ENCODE measurements at places on chromosomes 16 and 17. TPM values are rescaled to one million over a fixed set of nuclear protein-coding genes. Genes with fewer than 3 reads are reported as not detected.

DNA sequence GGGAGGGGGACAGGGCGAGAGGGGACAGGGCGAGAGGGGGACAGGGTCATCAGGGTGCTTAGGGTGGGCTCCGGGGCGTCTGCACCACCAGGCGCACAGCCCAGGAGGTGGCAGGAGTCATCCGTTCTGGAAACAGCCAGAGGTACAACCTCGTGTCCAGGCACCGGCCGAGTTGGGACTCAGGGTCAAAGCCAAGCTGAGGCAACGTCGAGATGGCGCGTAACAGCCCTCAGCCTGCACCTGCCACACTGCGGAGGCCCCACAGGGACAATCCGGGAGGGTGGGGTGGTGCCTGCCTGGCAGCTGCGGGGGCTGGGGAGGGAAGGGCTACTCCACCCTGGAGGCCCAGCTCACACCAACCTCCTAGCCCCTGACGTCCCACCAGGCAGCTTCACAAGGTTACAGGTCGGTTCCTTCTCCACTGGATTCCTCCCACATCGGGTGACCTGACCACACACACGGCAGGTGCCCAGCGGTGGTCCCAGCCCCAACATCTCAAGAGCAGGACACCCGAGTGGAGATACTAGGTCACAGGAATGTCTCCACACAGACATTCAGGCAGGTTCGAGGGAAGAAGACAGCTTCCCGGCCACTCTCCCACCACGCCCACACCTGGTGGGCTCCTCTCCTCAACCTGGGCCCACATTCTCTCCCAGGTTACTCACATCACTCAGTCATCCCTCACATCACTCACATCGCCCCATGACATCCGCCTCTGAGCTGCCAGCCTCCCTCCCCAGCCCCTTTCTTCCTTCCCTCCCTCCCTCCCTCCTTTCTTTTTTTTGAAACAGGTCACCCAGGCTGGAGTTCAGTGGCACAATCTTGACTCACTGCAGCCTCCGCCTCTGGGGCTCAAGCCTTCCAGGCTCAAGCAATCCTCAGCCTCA, 47.3 kb downstream of the RPH3AL start:
- DNase-seq = peak; percentile 47

- no peak for DNase-seq
Observed at GRCh38 chr17:8482546-8482945, 46.9 kb downstream of the NDEL1 start.

GRCh38 chr17:61574542-61575351, 16.3 kb downstream of the NACA2 start:
- DNase-seq = no peak

TK1 gene
- total RNA-seq = 1.8 TPM

- DNase-seq = peak; percentile 22
Observed at GRCh38 chr17:4708436-4708835, 2.0 kb upstream of the ARRB2 start.

- DNase-seq = no peak
Observed at GRCh38 chr16:83268169-83268568, 539.6 kb upstream of the HSBP1 start.

HOXB9 gene
- total RNA-seq = not detected

- no peak for DNase-seq
Observed at GRCh38 chr16:22092143-22092933, at the start of gene VWA3A. Gene VWA3A (plus strand): TSS chr16:22092541. CDS start chr16:22092638, 97 bp downstream.

GRCh38 chr16:48612611-48613010, 2.6 kb upstream of the N4BP1 start:
- no peak for DNase-seq

MYH8 gene
- total RNA-seq = not detected

- DNase-seq = no peak
Observed at GRCh38 chr17:74211912-74212208, 1.5 kb upstream of the TTYH2 start.

BBS2 gene
- 39.4 TPM for total RNA-seq

TRPV2 gene
- 21.1 TPM for total RNA-seq

DNA sequence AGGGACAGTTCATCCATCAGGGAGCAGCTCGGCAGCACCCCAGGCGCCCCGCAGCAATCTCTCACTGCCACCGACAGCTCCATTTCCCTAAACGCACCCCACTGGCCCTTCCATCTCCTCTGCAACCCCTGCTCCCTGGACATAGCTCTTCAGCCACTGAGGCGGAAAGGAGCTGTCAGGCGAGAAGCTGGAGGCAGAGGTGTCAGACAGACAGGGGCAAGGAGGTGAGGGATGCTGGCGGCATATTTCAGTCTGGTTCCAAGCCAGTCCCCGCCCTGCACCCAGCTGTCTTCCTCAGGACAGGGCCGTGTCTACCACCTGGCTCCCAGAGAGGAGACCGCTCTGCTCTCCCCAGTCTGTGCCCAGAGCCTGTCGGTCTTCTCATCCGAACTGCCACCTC, 9.7 kb downstream of the ACLY start:
- DNase-seq = no peak

DNA sequence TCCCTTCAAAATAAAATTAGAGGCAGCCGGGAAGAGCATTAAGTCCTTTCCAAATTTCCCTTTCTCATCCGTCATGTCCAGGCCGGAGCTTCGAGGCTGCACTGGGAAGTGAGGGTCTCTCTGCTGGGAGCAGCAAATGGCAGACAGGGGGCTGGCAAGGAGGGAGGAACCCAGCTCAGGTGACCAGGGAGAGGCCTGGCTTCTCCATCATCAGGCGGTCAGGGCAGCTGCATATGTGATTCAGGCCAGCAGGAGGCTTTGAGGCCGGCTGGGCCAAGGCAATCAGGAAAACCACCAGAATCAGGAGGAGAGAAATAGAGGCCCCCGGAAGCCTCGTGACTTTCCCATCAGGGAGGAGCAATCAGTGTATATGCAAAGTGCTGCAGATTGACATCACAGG, 85.0 kb upstream of the RPL38 start:
- no peak for DNase-seq

GRCh38 chr16:2799205-2799858, 1.1 kb downstream of the PRSS41 start:
- DNase-seq = no peak

GRCh38 chr17:73759734-73760438, 115.6 kb upstream of the SDK2 start:
- no peak for DNase-seq

SCIMP gene
- 3.1 TPM for total RNA-seq

- DNase-seq = no peak
Observed at GRCh38 chr17:325270-326009, 27.2 kb downstream of the RPH3AL start.

NPIPB4 gene
- 51.5 TPM for total RNA-seq

DNA sequence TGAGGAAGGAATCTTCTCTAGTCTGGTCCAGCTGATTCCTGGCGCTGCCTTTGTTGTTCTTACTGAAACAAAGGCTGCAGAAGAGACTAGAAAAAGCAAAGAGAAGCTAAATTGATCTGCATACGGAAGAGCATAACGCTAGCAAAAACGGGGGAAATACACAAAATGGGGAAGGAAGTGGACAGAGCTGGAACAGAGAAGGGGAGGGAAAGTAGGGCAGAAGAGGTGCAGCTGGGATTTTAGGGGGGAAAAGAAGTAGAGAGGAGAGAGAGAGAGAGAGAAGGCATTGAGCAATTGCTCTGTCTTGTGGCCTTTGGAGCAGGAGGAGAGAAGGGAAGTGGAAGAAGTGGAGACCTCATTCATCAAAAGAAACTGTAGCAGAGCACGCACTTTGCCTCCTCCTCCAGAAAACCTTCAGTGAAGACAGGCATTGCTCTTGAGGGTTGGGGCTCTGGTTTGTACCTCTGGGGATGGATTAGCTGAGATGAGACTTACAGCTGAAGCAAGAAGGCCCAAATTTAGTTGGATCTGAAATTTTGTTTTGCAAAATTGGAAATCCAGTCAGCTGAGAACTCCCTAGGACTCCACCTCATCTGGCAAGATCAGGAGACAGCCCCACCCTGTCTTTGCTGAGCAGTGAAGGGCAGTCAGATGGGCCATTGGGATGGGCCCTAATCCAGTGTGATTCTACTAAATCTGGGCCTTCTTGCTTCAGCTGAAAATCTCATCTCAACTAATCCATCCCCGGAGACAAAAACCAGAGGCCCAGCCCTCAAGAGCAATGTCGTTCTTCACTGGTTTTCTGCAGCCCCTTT, 55.8 kb downstream of the CDRT4 start:
- peak; percentile 42 for DNase-seq

RPS15A gene
- total RNA-seq = 749 TPM

DNA sequence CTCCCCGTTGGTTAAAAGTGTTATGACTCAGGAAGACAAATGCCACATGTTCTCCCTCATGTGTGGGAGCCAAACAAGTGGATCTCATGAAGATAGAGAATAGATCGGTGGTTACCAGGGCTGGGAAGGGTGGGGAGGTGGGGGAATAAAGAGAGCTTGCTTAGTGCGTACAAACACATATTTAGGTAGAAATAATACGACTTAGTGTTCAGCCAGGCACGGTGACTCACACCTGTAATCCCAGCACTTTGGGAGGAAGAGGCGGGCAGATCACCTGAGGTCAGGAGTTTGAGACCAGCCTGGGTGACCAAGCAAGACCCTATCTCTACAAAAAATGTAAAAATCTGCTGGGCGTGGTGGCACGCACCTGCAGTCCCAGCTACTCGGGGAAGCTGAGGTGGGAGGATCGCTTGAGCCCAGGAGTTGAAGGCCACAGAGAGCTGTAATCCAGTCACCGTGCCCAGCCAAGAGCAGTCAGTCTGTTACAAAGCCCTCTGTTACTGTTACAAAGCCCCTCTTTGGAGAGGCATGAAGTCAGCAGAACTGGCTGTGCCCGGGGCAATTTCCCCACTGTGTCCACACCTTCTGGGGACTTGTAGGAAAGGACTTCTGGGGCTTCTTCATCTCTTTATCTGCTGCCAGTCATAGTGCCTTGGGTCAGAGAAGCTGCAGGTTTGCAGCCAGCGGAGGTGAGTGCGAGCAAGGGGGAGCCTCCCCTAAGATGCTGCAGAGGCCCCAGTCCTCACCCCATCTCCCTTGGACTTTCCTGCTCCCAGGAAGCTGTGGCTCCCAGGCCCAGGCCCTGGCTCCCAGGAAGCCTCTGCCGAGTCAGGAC, 4.3 kb upstream of the ALDH3A1 start:
- DNase-seq = no peak

NLRP1 gene
- total RNA-seq = 10.5 TPM

GRCh38 chr17:929586-929985, 50.0 kb downstream of the NXN start:
- DNase-seq = no peak

DNA sequence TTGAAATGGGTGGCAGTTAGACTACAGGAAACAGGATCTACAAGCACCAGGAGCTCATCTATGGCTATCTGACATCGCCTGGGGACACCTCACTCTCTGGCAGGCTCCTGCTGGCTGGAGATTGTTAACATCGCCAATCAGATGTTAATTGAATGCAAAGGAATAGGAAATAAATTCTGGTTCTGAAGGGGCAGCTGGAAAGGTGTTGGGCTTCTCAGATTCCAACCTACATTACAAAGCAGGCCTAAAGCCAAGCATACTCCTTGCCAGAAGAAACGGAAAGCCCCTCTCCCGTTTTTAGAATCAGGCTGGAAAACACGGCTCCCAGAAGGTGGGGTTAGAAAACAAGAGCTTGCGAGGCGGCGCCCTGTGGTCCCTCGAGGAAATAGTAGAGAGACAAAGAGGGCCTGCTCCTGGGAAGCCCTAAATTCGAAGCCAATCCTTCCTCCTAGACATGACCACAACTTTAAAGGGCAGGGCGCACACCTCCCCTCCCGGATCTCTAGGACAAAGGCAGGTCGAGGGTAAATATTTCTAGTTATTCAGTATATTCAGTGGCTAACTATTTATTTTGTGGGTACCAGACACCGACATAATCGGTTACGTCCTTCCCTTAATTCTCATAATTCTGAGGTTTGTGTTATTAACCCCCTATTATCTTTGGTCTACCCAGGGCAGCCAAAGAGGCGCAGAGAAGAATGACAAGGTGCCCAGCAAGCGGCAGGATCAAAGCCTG, 763 bp upstream of the TOM1L1 start:
- DNase-seq = no peak

GRCh38 chr17:21282231-21282630, 2.3 kb upstream of the MAP2K3 start:
- DNase-seq = peak; percentile 52

- no peak for DNase-seq
Observed at GRCh38 chr16:30775131-30775391, 11.9 kb downstream of the ZNF629 start.

GRCh38 chr17:17722081-17722905, 41.0 kb downstream of the RAI1 start:
- no peak for DNase-seq

All from left cardiac atrium (tissue), 4 donors.